Activated T-helper 1 cell treated with Interleukin-2 at 50 U/mL for 16 hours (primary cell): ENCODE measurements at places on chromosomes 3 and 15.

DNA sequence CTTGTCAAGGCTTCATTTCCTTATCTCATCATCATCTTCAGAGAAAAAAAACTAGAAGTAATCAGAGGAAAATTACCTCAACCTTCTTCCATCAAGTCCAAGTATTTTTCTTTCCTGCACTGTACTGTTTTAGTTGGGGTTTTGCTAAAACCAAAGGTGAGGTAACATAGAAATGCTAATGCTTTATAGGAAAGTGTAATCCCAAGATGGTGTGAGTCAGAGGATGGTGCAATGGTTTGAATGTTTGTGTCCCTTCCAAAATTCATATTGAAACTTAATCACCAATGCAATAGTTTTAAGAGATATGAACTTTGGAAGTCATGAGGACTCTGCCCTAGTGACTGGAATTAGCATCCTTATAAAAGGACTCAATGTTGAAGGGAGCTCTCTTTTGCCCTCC, 79.5 kb downstream of the KBTBD8 start:
- no peak for DNase-seq

- DNase-seq, result no peak
Measured at GRCh38 chr3:191329654-191330529, at the start of gene UTS2B. TSS of gene UTS2B (minus strand) at chr3:191330526. CDS start at chr3:191282189, 48,337 bp downstream.

GRCh38 chr3:183812761-183813445, 12.5 kb downstream of the MAP6D1 start:
- DNase-seq, result no peak

DNA sequence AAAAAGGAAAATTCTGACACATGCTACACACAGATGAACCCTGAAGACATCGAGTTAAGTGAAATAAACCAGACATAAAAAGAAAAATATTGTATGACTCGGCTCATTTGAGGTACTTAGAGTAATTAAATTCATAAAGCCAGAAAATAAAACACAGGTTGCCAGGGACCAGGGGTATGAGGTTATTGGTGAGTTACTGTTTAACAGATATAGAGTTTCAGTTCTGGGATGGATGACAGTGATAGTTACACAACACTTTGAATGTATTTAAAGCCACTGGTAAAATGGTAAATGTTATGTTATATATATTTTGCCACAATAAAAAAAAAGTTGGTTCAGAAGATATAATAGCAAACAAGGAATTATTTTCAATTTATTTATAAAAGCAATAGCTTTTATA, 436.1 kb upstream of the WNT5A start:
- DNase-seq, result no peak

DNA sequence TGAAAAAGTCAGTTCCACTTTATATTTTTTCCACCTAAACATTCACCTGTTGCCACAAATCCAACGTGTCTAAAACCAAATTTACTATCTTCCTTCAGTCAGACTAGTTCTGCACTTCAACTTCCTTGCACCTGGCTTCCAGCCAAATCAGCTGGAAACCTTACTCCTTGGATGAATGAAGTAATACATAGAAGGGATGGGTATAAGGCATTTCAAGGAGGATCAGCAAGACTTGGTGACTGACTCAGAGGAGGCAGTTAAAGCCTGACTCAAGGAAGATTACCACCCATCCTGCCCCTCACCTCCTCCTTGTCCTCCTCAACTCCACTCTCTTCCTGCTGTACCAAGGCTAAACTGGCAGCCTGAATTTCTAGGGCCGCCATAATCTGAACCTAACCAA, 37.1 kb downstream of the QTRT2 start:
- no peak for DNase-seq
